Activated CD8-positive, alpha-beta memory T cell treated with anti-CD3 and anti-CD28 coated beads for 1 hour (primary cell): ENCODE measurements at places on chromosomes 2 and 18.

- DNase-seq = no peak
Measured at GRCh38 chr2:99974682-99975375, 167.6 kb downstream of the AFF3 start.

- DNase-seq = no peak
Measured at GRCh38 chr2:20164061-20164733, 60.7 kb downstream of the SDC1 start.

DNA sequence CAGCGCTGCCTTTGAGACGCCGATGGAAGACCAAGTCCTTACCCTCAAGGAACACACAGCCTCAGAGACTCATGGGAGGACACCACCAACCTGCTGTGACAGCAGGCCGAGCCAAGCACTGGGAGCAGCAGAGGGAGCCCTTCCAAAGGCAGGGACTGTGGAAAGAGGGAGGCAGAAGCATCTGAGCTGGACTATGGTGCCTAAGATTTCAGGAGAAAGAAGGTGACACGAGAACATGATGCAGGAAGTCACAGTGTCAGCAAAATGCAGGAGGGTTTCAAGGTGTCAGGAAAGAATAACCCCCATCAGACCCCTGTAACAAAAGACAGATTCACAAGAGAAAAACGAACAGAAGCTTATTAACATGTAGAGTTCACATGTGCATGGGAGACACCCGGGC, 24.2 kb upstream of the COX7A2L start:
- DNase-seq = no peak

DNA sequence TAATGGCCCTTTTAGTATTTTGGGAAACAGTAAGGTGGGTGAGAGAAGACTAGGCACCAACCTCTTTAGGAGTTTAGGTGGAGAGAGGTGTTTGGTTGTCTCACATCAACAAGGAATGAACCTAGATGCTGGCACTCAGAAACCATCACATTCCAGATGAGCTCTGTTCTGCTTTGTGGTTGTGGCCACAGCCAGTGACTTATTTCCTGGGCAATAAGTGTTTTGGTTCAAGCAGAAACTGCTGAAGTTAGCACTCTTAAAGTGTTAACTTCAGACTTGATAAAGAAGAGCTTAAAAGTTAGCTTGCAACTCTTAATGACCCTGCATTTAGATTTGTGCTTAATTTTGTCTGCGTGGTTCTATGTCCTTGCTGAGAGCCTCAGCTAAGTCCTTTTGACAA, 929.2 kb downstream of the SLC4A3 start:
- no peak for DNase-seq

DNA sequence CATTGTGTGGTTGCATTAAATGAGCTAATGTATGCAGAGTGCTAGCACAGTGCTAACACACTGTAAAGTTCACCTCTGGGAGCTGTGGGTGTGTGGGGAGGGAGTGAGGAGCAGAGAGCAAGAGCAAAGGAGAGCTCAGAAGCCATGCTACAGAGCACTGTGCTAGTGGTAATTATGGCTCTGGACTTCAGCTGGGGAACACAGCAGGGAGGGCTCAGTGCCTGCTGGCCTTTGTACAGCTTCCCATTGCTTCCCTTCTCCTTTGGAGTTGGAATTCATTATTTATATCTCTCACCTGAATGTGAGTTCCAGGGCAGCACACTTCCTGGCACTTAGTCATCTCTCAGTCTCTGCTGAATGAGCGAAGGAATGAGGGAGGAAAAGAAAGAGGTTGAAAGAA, 2.5 kb upstream of the PLA2R1 start:
- no peak for DNase-seq

DNA sequence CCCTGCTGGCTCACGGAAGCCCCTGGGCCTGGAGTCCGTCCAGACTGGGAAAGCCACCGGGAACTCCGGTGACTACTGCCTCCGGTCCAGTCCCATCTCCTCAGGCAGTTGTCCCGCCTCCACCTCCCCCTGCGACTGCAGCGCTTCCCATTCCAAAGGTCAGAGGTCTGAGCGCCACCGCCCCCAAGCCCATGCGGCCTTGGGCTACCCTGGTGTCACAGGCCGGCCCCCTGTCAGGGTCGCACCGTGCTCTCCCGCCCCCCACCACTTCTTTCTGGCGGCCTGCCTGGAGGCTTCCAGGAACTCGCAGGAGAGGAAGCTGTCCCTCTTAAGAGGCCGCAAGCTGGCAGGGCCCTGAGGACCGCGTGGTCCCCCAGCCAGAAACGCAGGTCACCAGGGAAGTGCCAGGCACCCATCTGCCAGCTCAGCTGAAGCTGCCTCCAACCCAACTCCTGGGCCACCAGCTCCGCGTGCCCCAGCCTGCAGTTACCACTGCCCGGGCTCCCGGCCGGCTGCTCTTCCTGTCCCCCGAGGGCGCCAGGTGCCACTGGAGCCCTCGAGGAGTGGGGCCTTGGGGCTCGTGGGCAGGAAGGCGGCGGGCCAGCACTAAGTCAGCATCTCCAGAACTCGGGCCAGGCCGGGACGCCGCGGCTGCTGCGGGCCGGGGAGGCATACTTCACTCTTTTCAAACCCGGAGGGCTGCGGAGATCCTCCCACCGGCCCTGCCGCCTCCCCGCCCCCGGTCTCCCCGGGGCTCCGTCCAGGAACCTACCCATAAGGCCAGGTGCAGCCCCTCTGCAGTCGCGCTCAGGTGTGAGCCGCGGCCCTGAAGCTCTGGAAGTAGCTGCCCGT, 83.3 kb upstream of the POMC start:
- DNase-seq = no peak

- DNase-seq = no peak
Measured at GRCh38 chr2:86519349-86519748, 43.9 kb downstream of the CHMP3 start.

GRCh38 chr18:67417864-67418523, 98.5 kb downstream of the DSEL start:
- no peak for DNase-seq

GRCh38 chr2:62293151-62293489, 97.2 kb downstream of the B3GNT2 start:
- no peak for DNase-seq

DNA sequence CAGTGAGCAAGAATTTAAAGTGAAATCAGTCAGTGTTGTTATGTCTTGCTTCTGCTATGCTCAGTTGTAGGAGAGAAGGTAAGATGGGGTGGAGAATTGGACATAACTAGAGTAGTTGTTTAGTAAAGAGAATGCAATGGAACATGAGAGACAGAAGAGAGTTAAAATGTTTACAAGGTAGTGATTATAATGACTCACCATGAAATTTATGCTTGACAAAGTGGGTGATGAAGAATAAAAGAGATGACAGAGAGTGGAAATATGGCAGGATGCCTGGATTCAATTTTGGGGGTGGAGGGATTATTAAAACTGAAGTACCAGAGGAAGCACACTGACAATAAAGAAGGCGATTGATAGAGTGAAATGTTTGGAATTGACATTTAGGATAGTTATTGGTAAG, 10.6 kb downstream of the SCG2 start:
- no peak for DNase-seq

DNA sequence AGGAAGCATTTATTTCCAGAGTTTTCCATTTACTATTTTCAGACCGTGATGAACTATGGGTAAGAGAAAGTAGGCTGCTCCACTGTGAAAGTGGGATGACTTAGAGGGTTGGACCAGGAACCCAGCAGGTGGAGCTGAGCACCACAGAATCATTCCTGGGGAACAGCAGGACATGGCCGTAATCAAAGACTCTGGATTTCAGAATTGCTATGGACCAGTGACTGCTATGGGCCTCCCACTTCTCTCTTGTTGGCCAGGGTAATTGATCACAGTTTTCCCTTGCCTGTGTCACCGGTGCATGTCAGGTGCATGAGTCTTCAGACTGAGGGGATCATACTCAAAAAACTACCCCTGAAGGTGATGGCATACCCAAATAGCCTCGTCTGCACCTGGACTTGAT, 90.6 kb upstream of the GPC1 start:
- no peak for DNase-seq

DNA sequence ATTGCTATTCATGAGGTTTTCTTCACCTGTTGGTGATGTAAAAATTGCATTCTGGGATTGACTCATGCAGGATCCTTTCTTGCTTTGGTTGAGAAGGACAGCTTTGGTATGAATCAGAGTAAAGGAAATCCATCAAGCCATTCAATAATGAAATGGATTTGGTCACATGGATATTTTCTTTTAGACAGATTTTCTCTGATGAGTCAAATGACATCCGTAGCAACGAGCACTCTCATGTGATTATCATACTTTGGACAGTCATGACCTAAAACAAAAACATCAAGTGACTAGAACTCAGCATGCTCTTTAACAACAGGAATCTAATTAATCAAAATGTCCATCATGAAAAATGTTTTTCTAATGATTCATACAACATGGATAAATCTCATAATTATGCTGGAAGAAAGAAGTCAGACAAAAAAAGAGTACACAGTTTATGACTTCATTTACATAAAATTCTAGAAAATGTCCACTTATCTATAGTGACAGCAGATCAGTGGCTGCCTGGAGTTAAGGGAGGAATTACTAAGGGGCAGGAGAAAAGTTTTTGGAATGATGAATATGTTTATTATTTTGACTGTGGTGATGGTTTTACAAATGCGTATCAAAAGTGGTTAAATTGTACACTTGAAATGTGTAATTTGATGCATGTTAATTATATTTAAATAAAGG, 30.7 kb downstream of the TRAK2 start:
- DNase-seq = no peak

GRCh38 chr2:159140070-159140769, 146.3 kb downstream of the WDSUB1 start:
- DNase-seq = no peak

- no peak for DNase-seq
Measured at GRCh38 chr18:35185771-35186170, 55.1 kb upstream of the ZNF397 start.

DNA sequence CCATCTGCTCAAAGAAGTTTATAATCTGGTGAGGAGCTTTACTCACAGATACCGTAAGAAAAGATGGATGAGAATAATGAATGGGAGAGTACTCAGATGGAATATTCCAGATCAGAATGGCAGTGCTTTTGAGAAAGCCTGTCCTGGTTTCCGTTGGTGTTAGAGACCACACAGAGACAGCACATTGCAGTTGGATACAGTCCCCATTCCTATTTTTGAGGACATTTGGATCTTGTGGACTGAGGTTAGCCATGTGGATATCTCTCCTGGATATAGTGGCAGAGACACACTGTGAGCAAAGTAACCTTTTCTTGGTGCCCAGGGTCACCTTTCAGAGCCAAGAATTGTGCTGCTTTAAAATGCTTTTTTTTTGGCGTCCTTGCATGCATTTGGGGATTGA, 63.7 kb downstream of the TANC1 start:
- no peak for DNase-seq

DNA sequence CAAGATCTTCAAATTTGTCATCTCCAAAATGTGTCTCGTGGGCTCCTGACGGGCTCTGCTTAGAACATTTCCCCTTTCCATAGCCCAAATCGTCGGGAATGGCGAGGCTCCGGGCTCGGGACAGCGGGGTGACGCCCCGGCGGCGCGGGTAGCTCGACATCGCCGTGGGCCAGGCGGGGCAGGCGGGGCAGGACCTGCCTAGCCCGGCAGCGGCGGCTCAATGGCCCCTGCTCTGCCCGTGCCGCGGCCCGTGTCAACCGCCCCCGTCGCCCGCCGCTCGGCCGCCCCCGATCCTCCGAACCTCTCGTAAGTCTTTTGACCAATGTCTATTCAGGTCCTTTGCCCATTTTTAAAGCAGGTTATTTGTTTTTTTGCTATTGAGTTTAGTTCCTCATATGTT, 111.2 kb downstream of the PMAIP1 start:
- DNase-seq = no peak

- no peak for DNase-seq
Measured at GRCh38 chr2:213066443-213066743, 85.0 kb downstream of the IKZF2 start.

GRCh38 chr2:40220177-40220925, 231.5 kb downstream of the SLC8A1 start:
- no peak for DNase-seq

GRCh38 chr2:68798569-68798968, 64.0 kb downstream of the ARHGAP25 start:
- DNase-seq = no peak

- DNase-seq = no peak
Measured at GRCh38 chr2:10873790-10874437, 37.8 kb upstream of the KCNF1 start.

GRCh38 chr2:229084447-229084846, 186.6 kb downstream of the PID1 start:
- no peak for DNase-seq

DNA sequence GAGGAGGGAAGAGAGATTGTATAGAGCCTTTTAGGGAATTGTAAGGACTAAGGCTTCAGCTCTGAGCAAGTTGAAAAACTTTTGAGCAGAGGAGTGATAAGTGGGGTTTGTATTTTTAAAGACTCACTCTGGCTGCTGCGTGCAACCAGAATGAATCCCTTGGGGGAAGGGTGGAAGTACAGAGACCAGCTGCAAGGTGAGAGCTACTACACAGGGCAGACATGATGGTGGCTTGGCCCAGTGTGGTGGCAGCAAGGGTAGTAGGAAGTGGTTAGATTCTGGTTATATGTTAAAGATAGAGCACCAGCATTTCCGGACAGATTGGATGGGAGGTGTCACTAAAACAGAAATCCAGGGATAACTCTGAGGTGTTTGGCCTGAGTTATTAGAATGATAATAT, 10.1 kb upstream of the SESTD1 start:
- no peak for DNase-seq

GRCh38 chr2:46236006-46236875, 61.0 kb upstream of the EPAS1 start:
- DNase-seq = no peak

GRCh38 chr2:132577686-132578085, 92.3 kb downstream of the LYPD1 start:
- no peak for DNase-seq

DNA sequence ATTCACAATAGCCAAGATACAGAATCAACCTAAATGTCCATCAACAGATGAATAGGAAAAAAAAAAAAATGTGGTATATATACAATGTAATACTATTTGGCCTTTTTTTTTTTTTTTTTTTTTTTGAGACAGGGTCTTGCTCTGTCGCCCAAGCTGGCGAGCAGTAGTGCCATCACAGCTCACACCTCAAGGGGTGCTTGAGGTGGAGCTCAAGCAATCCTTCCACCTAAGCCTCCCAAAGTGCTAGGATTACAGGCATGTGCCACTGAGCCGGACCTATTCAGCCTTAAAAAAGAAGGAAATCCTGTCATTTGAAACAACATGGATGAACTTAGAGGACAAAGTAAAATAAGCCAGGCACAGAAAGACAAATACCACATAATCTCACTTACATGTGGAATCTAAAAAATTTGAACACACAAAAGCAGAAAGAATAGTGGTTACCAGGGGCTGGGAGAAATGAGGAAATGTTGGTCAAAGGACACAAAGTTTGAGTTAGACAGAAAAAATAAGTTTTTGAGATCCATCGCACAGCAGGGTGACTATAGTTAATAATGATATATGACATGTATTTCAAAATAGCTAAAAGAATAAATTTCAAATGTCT, 26.0 kb downstream of the TLK1 start:
- no peak for DNase-seq

DNA sequence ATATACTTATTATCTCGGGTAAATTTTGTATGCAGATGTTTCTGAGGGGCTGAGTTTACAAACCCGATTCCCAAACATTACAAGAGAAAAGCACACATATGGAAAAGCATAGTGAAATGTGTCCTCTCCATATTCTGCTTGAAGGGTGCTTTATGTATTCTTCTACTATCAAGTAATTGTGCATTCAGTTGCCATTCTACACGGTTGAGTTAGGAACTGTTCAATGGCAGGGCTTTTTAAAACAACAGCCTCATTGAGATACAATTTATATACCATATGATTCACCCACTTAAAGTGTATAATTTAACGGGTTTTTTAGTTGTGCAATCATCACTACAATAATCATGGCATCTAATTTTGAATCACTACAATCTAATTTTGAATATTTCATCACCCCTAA, 138.4 kb upstream of the DLGAP1 start:
- no peak for DNase-seq
